Retina (tissue), 1 donor: ENCODE measurements at places on chromosomes 1 and 21.

- DNase-seq: no peak
These were observed 128.7 kb upstream of the F3 start for GRCh38 chr1:94670273-94670672.

DNA sequence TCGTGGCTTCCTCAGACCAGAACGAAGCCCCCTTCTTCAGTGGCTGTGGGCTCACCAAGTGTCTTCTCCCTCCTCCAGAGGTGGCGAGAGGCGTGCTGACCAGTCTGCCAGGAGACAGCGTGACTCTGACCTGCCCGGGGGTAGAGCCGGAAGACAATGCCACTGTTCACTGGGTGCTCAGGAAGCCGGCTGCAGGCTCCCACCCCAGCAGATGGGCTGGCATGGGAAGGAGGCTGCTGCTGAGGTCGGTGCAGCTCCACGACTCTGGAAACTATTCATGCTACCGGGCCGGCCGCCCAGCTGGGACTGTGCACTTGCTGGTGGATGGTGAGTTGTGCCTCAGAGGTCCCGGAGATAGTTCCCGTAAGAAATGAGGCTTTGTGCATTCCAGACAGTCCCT is 24.0 kb downstream of the IL6R start:
- no peak for DNase-seq

DNA sequence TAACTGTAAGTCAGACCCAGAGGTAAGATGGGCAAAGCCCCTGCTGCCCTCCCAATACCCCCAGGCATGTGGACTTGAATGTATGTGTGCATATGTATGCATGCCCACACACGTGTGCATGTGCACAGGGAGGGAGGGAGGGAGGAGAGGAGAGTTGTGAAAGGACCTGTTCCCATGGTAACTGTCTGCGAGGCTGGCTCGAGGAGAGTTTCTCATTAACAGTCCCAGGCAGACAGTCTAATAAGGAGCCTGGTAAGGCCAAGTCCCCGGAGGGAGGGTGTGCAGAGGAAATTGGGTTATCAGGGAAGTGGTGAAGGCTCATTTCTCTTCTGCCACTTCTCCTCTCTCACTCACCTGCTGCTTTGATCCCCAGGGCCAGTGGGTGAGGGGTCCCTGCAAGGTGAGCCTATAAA is 74.9 kb downstream of the NFASC start:
- peak; percentile 57 for DNase-seq

- DNase-seq: no peak
These were observed 943 bp downstream of the ERRFI1 start for GRCh38 chr1:8025061-8025670.

GRCh38 chr1:92858564-92859399 is 26.9 kb downstream of the RPL5 start:
- DNase-seq: peak; percentile 73

DNA sequence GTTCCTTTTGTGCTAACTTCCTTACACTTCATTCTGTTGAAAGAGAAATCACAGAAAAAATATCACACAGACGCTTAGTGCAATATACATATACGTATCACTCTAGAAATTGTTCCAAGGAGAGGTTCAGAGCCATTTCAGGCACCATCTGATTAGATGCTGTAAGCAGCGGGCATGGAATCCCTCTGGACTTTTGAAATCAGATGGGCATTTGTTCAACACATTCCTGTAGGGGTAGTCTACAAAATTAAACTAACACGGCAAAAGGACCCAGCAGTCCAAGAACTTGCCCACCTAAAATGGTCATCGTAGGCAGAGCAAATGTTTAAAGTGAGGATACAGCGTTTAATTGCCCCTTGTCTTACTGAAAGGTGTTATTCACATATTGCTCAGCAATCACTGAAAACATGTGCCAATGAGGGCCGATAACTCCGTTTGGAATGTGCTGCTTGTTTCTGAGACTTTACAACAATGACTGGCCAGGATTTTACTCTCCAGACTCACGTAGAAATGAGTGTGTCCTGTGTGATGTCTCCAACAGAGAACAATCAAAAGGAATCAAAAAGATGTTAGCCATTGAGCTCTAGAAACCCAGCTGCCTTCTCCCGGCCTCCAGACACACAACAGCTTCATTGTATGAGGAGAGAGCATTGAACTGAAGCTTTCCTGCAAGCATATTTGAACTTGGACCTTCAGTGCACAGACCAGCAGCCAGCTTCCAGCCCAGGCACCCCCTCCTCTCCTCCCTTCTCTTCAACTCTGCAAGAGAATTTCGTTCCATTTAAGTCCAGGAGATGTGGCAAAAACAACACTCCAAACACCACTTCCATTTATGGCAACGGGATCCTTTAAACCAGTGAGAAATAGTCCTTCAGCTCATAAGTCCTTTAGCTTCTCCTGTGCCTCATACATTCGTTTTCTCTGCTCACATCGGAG is 32.1 kb upstream of the ADORA3 start:
- DNase-seq: peak; percentile 41

GRCh38 chr1:89975540-89976125 is 19.3 kb upstream of the ZNF326 start:
- no peak for DNase-seq

GRCh38 chr1:66890621-66891020 is 34.0 kb downstream of the DNAI4 start:
- no peak for DNase-seq

- DNase-seq: no peak
These were observed 427.2 kb downstream of the KCNT2 start for GRCh38 chr1:196180847-196181593.

- no peak for DNase-seq
These were observed 184.2 kb downstream of the SLC44A5 start for GRCh38 chr1:75426688-75427087.

- no peak for DNase-seq
These were observed 11.5 kb upstream of the HCRTR1 start for GRCh38 chr1:31605908-31606427.

GRCh38 chr1:66220477-66220876 is 313.5 kb upstream of the SGIP1 start:
- no peak for DNase-seq

GRCh38 chr21:36506482-36506881 is 26.6 kb upstream of the CLDN14 start:
- DNase-seq: no peak

GRCh38 chr1:75984781-75985180 is 52.6 kb upstream of the ASB17 start:
- no peak for DNase-seq

DNA sequence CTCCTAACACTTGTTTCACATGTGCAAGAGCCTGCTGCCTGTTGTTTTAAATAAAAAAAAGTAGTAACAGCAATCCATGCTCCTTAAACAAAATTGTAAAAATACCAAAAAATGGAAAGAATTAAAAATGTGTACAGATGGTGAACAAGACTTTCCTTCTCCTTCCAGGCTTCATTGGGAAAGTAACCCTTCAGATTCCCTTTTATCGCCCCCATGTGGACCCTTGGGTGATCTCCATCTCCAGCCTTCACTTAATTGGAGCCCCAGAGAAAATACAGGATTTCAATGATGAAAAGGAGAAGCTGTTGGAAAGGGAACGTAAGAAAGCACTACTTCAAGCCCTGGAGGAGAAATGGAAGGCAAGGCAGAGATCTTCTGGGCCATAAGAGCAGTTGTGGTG is 14.2 kb downstream of the VPS13D start:
- DNase-seq: no peak

- no peak for DNase-seq
These were observed 969 bp downstream of the CYP4A11 start for GRCh38 chr1:46940307-46940706.

- no peak for DNase-seq
These were observed 8.4 kb downstream of the SLC1A7 start for GRCh38 chr1:53134042-53134485.

- DNase-seq: no peak
These were observed 912.6 kb downstream of the TTLL7 start for GRCh38 chr1:83086346-83086745.

GRCh38 chr1:235106457-235106856 is 22.2 kb downstream of the TOMM20 start:
- no peak for DNase-seq

- DNase-seq: no peak
These were observed 320.2 kb downstream of the PTPRC start for GRCh38 chr1:198959032-198959431.

GRCh38 chr1:188660572-188660971 is 1817.1 kb downstream of the BRINP3 start:
- DNase-seq: no peak

GRCh38 chr1:110438893-110439292 is 12.1 kb upstream of the PROK1 start:
- no peak for DNase-seq

GRCh38 chr1:232170909-232171308 is 459.0 kb downstream of the SIPA1L2 start:
- DNase-seq: no peak

DNA sequence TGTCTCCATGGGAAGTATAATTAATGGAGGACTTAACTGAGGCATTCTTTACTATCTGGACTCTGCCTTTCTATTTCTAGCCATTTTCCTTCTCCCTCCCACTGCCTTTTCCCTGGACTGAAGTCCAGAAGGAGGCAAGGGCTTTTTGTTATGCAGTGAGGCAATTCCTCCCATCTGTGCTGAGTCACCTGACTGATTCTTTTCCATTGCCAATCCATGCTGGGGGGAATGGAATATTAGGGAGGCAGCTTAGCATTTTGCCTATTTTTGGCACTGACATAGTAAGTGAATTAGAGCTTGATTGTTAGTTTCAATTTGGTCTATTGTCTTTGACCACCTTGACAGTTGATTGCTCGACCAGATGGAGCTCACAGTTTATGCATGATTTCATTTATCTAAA is 1000.6 kb upstream of the PRMT6 start:
- peak; percentile 9 for DNase-seq

DNA sequence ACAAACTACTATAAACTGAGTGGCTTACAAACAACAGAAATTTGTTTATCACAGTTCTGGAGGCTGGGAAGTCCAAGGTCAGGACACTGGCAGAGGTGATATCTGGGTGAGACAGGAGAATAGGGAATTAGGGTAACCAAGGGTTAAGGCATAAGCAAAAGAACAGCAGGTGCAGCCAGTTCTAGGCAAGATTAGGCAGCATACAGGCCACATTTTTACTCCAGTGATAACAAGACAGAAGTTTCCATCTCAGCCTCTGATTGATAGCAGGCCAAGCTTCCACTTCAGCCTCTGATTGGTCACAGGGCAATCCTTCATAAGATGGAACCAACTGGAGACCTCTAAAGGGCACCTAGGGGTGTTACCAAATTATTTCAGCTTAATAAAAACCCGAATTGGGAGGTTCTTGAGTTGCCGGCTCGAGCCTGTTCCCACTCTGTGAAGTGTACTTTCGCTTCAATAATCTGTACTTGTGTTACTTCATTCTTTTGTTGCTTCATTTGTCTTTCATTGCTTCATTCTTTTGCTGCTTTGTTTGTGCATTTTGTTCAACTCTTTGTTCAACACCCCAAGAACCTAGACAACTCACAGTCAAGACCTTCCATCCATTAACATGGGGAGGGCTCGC is 185.6 kb downstream of the TOMM20 start:
- DNase-seq: no peak

GRCh38 chr1:206947255-206947654 is 989 bp upstream of the PIGR start:
- DNase-seq: no peak

- no peak for DNase-seq
These were observed 27.8 kb upstream of the CLDN8 start for GRCh38 chr21:30243691-30244090.

- DNase-seq: peak; percentile 12
These were observed 19.3 kb downstream of the OBSCN start for GRCh38 chr1:228226956-228227791.
